Stimulated activated naive CD8-positive, alpha-beta T cell treated with anti-CD3 and anti-CD28 coated beads, Interleukin-15, Interleukin-2, amounts not matched to agents 100 U/mL and 50 U/mL, for 24 hours (primary cell): ENCODE measurements at places on chromosomes 11 and 22.

GRCh38 chr11:102513869-102514268 lies 16.7 kb downstream of the MMP7 start:
- no peak for DNase-seq

- no peak for DNase-seq
These were observed 745 bp downstream of the C22orf39 start for GRCh38 chr22:19446603-19447329.

DNA sequence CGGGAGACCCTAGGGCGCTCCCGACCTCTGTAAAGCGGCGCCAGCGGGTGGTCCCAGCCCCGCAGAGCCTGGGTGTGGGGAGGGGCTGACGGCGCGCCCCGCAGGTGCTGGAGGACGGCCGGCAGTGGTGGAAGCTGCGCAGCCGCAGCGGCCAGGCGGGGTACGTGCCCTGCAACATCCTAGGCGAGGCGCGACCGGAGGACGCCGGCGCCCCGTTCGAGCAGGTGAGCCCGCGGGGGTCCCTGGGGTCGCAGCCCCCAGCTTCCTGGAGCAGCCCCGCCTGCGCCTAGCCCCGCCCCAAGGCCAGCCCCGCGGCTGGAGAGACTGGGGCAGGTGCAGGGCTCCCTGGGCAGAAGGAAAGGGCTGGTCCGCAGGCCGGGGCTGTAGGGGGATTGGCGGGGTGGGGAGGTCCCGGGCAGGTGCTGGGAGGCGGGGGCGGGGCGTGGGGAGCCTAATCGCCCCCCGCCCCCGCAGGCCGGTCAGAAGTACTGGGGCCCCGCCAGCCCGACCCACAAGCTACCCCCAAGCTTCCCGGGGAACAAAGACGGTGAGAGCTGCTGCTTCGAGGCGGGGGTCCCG lies 19.7 kb downstream of the EPS8L2 start:
- DNase-seq, result no peak

- DNase-seq, result no peak
These were observed 16.8 kb downstream of the DGKZ start for GRCh38 chr11:46364056-46364455.

- DNase-seq, result no peak
These were observed 29.0 kb downstream of the PDE3B start for GRCh38 chr11:14672635-14673034.

DNA sequence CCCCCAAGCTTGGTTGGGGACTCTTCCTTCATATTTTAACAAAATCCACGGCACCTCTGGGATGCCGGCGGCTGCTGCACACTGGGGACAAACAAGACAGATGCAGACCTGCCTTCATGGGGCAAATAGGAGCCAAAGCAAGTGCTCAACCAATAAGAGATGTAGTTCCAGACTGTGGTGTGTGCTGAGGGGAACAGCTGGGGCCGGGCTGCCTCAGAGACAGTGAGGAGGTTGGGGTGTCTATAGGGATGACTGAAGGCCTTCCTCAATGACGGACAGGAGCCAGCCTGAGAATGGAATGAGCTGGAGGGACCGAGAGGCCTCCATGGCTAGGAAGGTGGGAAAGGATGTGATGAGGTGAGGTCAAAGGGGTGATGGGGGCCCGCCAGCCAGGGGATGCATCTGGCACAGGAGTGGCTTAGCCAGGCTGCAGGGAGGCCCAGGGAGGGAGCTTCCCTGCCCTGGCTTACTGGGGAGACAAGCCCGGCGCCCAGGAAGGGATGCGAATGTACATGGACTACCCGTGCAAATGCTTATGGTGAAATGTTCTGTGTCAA lies 10.3 kb upstream of the CTSD start:
- DNase-seq, result no peak
